ENCODE measurements at places on chromosomes 1 and 21.

- peak; percentile 77 for DNase-seq
Observed at GRCh38 chr1:103211073-103211472, 102.8 kb upstream of the COL11A1 start.

GRCh38 chr1:178962853-178963711 lies 62.6 kb upstream of the FAM20B start:
- no peak for DNase-seq

DNA sequence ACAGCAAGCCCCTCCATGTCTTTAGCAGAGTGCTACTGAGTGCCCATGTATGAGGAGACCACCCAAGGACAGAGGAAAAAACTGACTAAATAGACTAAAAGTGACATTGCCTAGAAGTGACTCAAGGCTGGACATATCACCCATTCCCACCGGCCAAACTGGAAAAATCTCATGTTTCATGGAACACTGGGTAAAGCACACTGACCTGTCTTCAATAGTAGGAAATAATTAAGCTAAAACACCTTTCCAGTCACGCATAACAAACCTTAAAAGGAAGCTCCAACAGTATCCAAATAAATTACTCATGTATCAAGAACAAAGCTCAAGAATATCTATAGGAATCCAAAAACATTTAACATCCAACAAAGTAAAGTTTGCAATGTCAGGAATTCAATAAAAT lies 120.4 kb downstream of the SNX7 start:
- DNase-seq: no peak

DNA sequence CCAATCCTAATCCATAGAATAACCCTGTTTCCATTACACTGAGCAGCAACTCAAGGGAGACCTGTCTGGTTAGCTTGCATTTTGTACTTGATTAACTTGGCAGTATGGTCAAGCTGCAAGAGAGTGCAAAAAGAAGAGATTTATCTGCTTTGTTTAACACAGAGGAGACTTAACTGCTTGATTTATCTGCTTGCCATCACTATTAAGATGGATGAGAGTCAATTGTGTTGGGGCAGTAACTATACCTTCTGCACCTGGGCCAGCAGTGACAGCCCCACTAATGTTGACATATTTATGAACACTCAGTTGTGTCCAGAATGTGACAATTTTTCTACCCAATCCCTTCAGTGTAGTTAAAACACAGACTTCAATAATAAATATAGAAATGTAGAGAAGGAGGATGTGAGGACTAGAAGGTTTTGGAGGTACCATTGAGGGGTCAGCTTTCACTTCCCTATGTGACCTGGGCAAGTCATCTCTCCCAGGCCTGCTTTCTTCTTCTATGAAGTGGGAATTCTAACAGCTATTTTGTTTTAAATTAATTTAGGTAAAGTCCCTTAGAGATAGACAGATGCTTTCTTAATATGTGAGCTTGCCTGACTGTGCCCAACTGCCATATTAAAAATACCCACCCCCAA lies 159.1 kb upstream of the KCNK2 start:
- DNase-seq: no peak

GRCh38 chr1:240309769-240310168 lies 218.1 kb downstream of the FMN2 start:
- no peak for DNase-seq

- no peak for DNase-seq
Observed at GRCh38 chr1:243910607-243911006, 60.6 kb upstream of the AKT3 start.

DNA sequence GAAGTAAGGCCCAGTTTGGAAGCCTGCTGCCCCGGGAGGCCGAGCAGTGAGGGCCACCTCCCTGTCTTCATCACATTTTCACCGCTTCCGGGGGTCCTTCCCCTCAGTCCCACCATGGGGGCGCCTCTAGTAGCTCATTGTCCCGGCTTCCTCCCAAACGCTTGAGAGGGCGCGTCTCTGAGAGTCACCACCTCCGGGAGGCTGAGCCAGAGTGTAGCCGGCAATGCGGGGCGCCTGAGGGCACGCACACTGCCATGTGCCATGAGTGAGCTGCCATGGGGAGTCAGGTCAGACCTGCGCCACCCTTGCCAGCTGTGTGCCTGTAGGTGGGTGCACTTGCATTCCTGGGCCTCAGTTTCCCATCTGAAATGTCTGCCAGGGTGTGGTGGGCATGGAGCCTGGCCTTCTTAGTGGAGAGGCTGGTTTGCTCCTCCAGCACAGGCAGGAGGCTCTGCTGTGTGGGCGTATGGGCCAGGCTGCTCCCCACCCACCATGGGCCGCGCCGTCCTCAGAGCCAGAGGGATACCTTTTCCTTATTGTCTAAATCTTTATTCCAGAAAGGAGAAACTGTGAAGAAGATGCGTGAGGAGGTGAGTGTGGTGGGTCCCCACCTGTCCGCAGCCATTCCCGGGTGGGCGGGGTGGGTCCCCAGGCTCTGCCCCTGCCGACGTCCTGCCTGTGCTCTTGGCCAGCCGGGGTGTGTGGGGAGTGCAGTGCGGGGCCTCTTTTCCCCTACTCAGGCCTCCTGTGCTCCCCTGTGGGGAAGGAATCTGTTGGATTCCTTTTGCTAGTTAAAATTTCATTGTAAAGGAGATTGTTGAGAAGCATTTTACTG lies 81.3 kb upstream of the COL6A1 start:
- no peak for DNase-seq

- DNase-seq: no peak
Observed at GRCh38 chr1:238143038-238143437, 252.3 kb upstream of the ZP4 start.

DNA sequence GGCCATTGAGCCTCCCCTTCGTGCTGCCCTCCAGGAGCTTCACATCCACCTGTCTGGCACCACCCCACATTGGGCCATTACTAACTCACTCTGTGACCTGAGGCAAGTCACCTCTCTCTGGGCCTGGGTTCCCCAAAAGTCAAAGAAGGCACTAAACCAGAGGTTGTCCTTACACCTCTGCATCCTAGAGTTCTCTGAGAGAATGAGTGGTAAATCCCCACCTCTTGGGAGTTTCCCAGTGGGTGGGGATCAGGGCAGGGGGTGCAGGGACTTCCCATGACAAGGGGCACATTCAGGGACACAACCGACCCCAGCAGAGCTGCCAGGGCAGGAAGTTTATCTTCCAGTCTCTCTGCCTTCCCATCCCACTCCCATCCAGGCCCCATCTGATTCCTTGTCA lies 99.7 kb downstream of the EPHB2 start:
- DNase-seq: no peak

GRCh38 chr1:204887846-204888245 lies 17.2 kb downstream of the NFASC start:
- no peak for DNase-seq

GRCh38 chr1:47524272-47524671 lies 86.4 kb downstream of the FOXD2 start:
- DNase-seq: no peak

DNA sequence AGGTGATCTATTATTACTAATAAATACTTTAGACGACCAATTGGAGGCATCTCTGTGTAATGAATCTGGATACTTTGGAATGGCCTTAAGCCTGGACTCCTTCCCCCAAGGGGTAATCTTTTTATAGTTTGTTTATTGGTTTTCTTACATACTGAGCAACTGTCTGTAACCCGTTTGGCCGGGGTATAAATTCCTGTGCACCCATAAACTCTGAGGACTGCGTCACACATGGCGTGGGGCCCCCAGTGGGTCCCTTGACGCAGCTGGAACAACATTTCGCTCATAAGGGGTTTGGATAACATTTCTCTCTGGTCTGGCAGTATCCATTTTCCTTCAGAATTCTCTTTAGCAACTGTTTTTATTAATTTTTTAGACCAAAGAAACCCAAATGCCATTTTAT lies 26.5 kb downstream of the SCCPDH start:
- DNase-seq: no peak

DNA sequence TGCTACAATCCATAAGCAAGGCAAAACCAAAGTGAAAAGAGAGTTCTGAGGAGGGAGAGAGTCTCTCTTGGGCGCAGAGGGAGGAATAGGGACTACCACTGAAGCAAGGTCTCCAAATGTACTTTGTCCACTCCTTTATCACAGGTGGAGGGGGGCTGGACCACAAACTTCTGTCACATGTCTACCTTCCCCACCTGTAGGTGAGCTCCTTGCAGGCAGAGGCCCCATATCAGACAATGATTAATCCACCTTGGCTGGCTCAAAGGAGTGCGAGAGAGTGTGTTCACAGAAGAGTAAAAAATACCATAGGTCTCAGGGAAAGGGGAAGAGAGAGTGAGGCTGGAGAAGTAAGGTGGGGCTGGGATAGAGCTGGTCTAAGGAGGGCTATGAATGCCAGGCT lies 4.5 kb downstream of the BEND5 start:
- no peak for DNase-seq

GRCh38 chr1:8712413-8713231 lies 104.8 kb downstream of the RERE start:
- peak; percentile 98 for DNase-seq

- no peak for DNase-seq
Observed at GRCh38 chr1:44073528-44073927, 42.3 kb upstream of the SLC6A9 start.

- no peak for DNase-seq
Observed at GRCh38 chr1:245984390-245985155, 522.5 kb downstream of the SMYD3 start.

GRCh38 chr1:183970516-183971300 lies 66.8 kb downstream of the COLGALT2 start:
- DNase-seq: no peak

- DNase-seq: peak; percentile 36
Observed at GRCh38 chr1:214451596-214451995, 99.8 kb downstream of the PTPN14 start.

- DNase-seq: no peak
Observed at GRCh38 chr1:56898005-56898373, 43.4 kb downstream of the C8A start.

- no peak for DNase-seq
Observed at GRCh38 chr1:116254776-116255175, 118.3 kb upstream of the ATP1A1 start.

DNA sequence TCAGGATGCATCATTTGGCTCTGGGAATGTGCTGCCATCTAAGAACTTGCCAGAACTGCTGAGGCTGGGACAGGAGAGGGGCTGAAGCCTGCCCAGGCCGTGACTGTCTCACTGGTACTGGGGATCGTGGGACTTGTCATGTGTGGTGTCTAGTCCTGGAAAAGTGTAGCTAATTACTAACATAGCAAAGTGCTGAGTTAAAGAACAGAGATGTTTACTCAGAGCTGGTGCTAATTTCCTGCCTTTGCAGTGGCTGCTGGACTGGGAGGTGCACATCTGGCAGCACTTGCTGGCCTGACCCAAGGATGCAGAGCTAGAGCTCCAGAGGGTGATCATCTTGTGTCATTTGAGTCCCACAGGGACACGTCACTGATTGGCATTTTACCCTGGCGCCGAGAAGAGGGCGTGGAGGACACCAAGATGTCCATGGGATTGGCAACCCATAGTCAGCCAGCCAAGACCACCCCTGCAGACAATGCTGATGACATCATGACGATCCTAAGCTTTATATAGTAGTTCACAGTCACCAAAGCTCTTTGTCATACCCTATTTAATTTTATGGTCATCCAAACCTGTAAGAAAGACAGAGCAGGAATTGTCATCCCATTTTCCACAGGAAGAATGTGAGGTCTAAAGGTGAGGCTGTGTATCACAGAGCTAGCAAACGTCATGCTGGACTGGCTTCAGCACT lies 110.1 kb upstream of the SLC44A3 start:
- DNase-seq: peak; percentile 83

- no peak for DNase-seq
Observed at GRCh38 chr1:169473347-169473746, 12.4 kb downstream of the SLC19A2 start.

- DNase-seq: no peak
Observed at GRCh38 chr1:184910691-184911091, 63.6 kb downstream of the NIBAN1 start.

DNA sequence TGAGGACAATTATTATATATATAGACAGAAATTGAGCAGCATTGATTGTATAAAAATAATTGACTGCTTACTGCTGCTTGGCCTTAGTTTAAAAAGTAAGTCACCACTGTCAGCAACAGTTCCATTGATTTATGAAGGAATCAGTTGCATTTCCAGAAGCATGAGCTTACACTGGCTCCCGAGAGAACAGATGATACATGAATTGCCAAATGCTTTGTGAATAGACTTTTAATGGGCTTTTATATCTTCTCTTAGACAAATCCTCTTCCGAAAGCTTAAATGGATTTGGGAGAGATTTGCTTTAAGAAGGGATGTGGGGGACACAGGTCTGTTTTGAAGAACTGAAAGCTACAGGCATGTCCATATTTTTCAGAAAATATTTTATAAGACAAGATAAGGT lies 7.5 kb downstream of the FHAD1 start:
- DNase-seq: no peak

DNA sequence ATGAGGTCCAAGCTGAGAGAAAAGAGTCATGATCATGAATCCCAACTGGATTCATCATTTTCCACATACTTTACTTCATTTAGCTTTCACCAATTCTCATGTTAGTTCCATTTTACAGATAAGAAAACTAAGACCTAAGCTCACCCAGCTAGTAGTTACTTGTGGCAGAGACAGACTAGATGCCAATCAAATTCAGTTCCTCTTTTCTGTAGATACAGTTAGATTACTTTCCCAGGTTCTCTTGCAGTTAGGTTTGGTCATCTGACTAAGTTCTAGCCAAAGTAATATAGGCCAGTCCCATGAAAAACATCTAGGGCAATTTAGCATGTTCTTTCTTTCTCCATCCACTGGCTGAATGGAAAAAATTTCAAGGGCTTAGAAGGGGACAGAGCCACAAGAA lies 8.9 kb upstream of the KCND3 start:
- no peak for DNase-seq

GRCh38 chr1:219149953-219150352 lies 23.7 kb upstream of the LYPLAL1 start:
- DNase-seq: no peak

GRCh38 chr1:211547710-211548109 lies 31.3 kb downstream of the SLC30A1 start:
- no peak for DNase-seq

DNA sequence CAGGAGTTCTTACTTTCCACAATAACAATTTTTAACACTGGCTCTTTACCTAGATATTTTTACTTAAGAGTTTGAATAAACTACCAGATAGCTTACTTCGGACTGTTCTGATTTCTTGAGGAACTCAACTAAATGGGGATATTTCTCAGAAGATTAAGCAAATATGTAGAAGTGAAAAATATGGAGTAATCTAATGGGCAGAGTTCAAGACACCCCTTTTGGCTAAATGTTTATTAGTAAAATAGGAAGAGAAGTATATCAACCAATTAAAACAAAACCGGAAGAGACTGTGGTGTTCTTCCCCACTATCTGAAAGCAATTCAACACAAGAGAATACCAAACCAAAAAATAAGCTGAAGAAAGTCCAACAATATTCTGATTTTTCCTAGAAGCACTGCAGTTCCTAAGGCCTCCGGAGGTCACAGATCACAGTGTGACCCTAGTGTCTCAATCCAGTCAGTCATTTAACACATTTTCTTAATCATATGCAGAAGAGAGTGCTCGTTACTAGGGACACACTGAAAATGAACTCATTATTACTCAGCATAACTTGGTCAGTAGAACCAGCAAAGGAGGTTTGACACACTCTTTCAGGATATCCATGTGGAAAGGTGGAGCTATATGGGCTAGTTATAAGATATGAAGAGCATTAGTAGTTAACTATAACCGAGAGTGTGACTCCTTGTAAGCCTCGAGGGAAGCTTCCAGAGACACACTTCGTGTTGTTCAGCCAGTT lies 5.2 kb downstream of the SIPA1L2 start:
- DNase-seq: no peak

Data from fibroblast of skin of back (primary cell).